ENCODE measurements at places on chromosomes 13 and 19. TPM values are rescaled to one million over a fixed set of nuclear protein-coding genes. Genes with fewer than 3 reads are reported as not detected.

The PVR gene
- total RNA-seq = 80.8 TPM

The CD33 gene
- 3.7 TPM for total RNA-seq

DNA sequence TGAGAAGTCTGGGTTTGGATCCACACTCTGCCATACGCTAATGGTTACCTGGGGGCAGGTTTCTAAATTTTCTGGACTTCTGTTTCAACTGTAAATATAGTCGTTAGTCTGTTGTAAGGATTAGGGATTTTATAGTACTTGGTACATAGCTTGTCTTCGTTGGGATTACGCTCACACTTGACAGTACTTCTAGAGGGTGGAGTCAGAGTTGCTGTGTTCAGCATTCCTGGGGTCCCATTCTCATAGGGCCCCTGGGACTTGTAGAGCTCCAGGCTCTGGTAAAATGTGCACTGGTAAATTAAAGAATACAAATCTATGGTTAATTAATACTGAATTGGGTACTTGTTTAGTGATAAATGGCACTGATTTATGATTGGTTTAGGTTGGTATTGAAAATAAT lies 45.2 kb downstream of the TPP2 start:
- no peak overlapping the region for H3K27ac ChIP-seq
- no peak overlapping the region for H3K4me3 ChIP-seq
- H3K4me1 ChIP-seq = peaks cover 13% of the 10 kb centered on the region
- peaks cover 100% of the 10 kb centered on the region for H3K36me3 ChIP-seq

DNA sequence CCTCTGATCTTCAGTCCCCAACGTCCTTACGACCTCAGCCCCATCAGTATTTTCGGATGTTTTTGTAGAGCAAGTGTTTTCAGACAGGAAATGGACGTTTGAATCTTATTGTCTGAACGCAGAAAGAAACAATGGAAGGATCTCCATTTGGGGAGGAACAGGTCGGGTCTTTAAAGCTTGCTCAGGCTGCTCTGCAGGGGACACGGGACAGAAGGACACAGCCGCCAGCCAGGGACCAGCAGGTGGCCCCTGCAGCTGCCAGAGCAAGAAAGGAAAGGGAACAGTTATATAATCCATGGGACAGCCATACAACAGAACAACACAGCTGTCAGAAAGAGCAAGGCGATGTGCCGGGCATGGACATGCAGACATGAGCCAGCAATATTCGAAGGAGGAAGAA lies 18.5 kb upstream of the IGLON5 start:
- no peaks in the 10 kb centered on the region for H3K27me3 ChIP-seq
- no peak overlapping the region for H3K4me3 ChIP-seq
- H3K36me3 ChIP-seq = no peaks in the 10 kb centered on the region
- H3K27ac ChIP-seq = no peak overlapping the region
- H3K4me1 ChIP-seq = no peaks in the 10 kb centered on the region
- no peak for DNase-seq

GRCh38 chr19:48436586-48436985 lies 9.2 kb upstream of the GRWD1 start:
- no peaks in the 10 kb centered on the region for H3K4me1 ChIP-seq
- H3K4me3 ChIP-seq = no peak overlapping the region
- no peak overlapping the region for H3K27ac ChIP-seq
- H3K27me3 ChIP-seq = no peaks in the 10 kb centered on the region
- H3K36me3 ChIP-seq = no peaks in the 10 kb centered on the region

- no peaks in the 10 kb centered on the region for H3K36me3 ChIP-seq
- H3K4me1 ChIP-seq = no peaks in the 10 kb centered on the region
- no peaks in the 10 kb centered on the region for H3K27me3 ChIP-seq
- DNase-seq = no peak
- H3K4me3 ChIP-seq = no peak overlapping the region
Measured at GRCh38 chr13:88097541-88097940, 426.4 kb downstream of the SLITRK5 start.

- H3K36me3 ChIP-seq = no peaks in the 10 kb centered on the region
- no peaks in the 10 kb centered on the region for H3K27me3 ChIP-seq
- H3K4me1 ChIP-seq = peaks cover 12% of the 10 kb centered on the region
- H3K4me3 ChIP-seq = no peak overlapping the region
Measured at GRCh38 chr19:17749912-17750317, 1.4 kb upstream of the FCHO1 start.

GRCh38 chr13:30810261-30810701 lies 74.9 kb downstream of the ALOX5AP start:
- peaks cover 6% of the 10 kb centered on the region for H3K4me1 ChIP-seq
- no peak for DNase-seq
- no peaks in the 10 kb centered on the region for H3K36me3 ChIP-seq
- H3K27ac ChIP-seq = no peak overlapping the region
- H3K4me3 ChIP-seq = no peak overlapping the region
- no peaks in the 10 kb centered on the region for H3K27me3 ChIP-seq

The ZNF565 gene
- total RNA-seq = 7.9 TPM

GRCh38 chr19:49331616-49332055 lies 3.6 kb upstream of the CD37 start:
- no peaks in the 10 kb centered on the region for H3K27me3 ChIP-seq
- H3K36me3 ChIP-seq = peaks cover 17% of the 10 kb centered on the region
- H3K27ac ChIP-seq = no peak overlapping the region
- no peaks in the 10 kb centered on the region for H3K4me1 ChIP-seq

The TUBA3C gene
- not detected for total RNA-seq

The ZNF560 gene
- total RNA-seq = not detected

The SETDB2 gene
- total RNA-seq = 3.5 TPM

The VSIG10L gene
- not detected for total RNA-seq

The RUBCNL gene
- not detected for total RNA-seq

The ZNF729 gene
- total RNA-seq = not detected

DNA sequence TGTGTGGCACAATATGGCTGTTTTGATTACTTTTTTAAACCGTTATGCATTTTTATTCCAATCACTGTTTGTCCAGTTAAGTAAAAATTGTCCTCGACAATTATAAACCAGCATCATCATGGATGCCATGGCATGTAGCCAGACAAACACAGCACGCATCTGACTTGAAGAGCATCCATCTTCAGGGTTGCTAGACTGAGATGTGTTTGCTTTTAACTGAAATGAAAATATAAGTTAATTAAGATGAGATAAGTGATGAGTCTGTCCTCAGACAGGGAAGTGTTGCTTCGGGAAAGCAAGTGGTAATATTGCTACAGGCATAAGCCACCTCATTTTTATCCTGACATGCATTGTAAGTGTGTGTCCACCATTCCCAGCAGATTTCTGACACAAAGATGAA lies 92.8 kb upstream of the TPP2 start:
- H3K4me1 ChIP-seq = no peaks in the 10 kb centered on the region
- no peak for DNase-seq
- no peaks in the 10 kb centered on the region for H3K27me3 ChIP-seq
- no peak overlapping the region for H3K27ac ChIP-seq
- no peaks in the 10 kb centered on the region for H3K36me3 ChIP-seq
- no peak overlapping the region for H3K4me3 ChIP-seq

The CEACAM8 gene
- total RNA-seq = not detected

DNA sequence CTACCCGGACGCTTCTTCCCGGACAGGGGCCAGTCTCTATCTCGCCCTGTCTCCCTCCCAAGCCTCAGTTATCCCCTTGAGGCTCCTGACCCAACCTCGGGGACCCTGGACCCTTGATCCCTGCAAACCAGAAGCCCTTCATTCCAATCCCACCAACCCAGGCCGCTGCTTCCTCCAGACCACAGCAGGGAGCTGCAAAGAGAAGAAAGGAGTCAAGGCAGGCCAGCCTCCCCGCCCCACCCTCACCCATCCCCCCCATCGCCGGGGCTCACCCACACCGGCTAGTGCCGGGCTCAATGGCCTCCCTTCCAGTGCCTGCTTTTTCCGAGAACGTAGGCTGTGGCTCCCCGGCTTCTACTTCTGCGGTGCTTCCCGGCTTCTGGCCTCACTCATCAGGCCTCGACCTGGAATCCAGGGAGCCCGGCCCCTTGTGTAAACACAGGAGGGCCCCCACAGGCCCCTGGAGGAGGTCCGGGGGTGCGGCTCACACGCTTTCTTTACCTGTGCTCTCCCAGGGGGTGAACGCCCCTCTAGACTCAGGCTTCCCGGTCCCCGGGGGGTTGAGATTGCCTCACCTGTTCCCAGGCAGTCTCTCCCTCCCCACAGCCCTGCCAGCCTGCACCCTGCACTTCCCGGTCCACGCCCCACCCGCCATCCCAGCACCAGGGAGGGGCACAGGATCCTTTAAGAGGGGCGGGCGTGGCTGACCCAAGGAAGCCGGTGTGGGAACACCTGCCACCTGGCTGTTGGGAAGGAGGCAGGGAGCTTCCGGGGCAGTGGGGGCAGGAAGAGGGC lies at the start of gene FAM83E:
Gene FAM83E (minus strand): TSS at position 641 of the 795 bp plus-strand sequence. CDS start 1,704 bp downstream, outside the sequence.
- peaks cover 52% of the 10 kb centered on the region for H3K4me1 ChIP-seq
- H3K27ac ChIP-seq = peak within 1 kb of the TSS; percentile 92
- H3K27me3 ChIP-seq = no peaks in the 10 kb centered on the region
- peak; percentile 90 for DNase-seq
- peaks cover 39% of the 10 kb centered on the region for H3K36me3 ChIP-seq

DNA sequence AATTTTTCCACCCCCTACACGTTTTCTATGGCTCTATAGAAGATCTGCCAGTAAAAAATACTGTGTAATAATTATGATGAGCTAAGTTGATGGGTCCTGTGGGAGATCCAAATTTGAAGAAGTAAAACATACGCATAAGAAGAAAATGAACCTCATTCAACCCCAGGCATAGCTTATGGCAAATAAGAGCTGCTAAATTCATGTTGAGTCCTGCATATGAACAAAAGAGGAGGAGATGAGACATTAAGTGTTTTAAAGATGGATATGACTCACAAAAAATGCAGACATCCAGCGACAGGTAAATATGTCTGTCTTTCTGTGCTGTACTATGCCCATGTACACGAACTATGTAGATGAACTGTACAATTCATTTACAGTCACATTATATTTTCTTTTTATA lies 101.9 kb downstream of the LIG4 start:
- no peaks in the 10 kb centered on the region for H3K4me1 ChIP-seq
- H3K4me3 ChIP-seq = no peak overlapping the region
- H3K36me3 ChIP-seq = no peaks in the 10 kb centered on the region

- no peak overlapping the region for H3K27ac ChIP-seq
- H3K4me1 ChIP-seq = no peaks in the 10 kb centered on the region
Measured at GRCh38 chr19:29385191-29385795, 140.5 kb upstream of the VSTM2B start.

Data from stomach (tissue), 19 donors.